ENCODE measurements at places on chromosomes 11 and 22.

GRCh38 chr11:44708523-44709280 is 18.1 kb upstream of the TSPAN18 start:
- DNase-seq = no peak
- no peak overlapping the region for H3K27ac ChIP-seq
- H3K4me3 ChIP-seq = no peak overlapping the region
- peaks cover 22% of the 10 kb centered on the region for H3K4me1 ChIP-seq
- peaks cover 17% of the 10 kb centered on the region for H3K27me3 ChIP-seq
- peaks cover 3% of the 10 kb centered on the region for H3K36me3 ChIP-seq

DNA sequence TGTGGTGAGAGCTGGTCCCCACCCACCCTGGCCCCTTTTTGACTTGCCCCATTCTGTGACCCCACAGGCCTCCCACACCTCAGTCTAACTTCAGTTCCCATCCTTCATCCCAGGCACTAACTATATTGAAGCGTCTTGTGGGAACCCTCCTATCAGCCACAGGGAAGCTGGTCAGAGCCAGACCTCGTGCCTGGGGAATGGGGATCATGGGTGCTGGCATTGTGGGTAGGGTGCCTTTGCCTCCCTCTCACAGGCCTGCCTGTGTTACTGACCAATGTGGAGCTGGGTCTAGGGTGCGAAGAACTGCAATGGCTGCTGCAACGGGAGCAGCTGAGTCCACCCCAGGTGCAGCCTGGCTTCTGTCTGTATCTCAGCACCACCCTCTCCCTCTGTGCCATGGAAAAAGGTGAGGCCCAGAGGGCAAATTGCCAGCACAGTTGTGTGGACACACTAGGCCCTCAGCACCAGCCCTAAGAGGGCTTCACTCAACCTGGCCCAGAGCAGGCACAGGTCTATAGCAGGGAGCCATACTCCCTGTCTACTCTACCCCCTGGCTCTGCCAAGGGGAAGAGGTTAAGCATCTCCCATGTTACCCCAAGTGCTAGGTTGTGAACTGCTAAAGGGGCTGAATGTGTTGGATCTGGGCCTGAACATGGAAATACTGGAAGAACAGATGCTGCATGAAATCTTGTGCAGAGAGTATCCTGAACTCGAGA is 37.3 kb downstream of the RRP8 start:
- no peaks in the 10 kb centered on the region for H3K4me1 ChIP-seq
- H3K27me3 ChIP-seq = no peaks in the 10 kb centered on the region
- H3K4me3 ChIP-seq = no peak overlapping the region
- H3K36me3 ChIP-seq = peaks cover 21% of the 10 kb centered on the region
- no peak for DNase-seq
- H3K27ac ChIP-seq = no peak overlapping the region

GRCh38 chr11:129234978-129235377 is 42.9 kb upstream of the ARHGAP32 start:
- DNase-seq = no peak
- no peaks in the 10 kb centered on the region for H3K36me3 ChIP-seq
- no peak overlapping the region for H3K27ac ChIP-seq
- no peak overlapping the region for H3K4me3 ChIP-seq
- no peaks in the 10 kb centered on the region for H3K4me1 ChIP-seq

DNA sequence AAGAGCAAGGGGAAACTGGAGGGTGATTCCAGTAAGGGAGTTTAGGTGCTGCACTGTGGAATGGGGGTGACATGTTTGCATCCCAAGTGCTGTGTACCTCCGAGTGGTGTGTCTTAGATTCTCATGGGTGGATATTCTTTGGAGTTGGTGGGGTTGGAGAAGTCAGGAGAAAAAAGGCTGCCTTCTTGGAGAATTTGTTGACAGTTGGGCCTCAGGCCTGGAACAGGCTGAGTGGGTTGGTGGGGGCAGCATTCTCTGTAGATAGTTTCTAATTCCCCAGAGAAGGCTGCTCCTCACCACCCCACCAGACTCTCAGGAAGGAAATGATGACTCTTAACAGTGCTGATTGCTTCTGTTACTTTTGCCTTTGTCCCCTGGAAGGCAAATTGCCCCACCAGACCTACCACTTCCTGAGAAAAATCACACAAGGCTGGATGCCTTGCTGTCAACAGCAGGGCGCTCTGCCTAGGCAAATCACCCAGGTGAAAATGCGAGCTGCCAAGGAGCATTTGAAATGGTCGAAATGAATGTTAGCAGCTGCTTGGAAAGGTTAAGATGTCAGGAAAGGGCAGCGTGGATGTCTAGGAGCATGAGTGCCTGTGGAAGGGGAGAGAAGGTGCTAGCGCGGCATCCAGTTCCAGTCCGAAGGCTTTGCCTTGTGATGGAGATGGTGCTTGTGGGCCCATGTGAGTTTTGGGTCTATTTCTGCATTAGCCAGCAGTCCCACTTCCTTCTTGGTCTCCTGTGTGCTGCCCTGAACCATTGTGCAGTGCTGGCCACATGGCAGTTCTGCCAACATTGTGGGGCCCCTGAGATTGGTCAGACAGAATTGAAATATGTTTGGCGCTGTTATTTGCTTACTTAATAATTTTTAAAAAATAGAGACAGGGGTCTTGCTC is 29.7 kb upstream of the SORL1-AS1 start:
- peak; percentile 53 for DNase-seq
- peak overlapping the region; percentile 96 for H3K27ac ChIP-seq
- peaks cover 36% of the 10 kb centered on the region for H3K4me1 ChIP-seq

- H3K4me3 ChIP-seq = peak overlapping the region; percentile 96
- H3K27me3 ChIP-seq = no peaks in the 10 kb centered on the region
- peak; percentile 24 for DNase-seq
- H3K36me3 ChIP-seq = peaks cover 55% of the 10 kb centered on the region
Observed at GRCh38 chr11:66639066-66639813, 737 bp downstream of the RBM4 start.

DNA sequence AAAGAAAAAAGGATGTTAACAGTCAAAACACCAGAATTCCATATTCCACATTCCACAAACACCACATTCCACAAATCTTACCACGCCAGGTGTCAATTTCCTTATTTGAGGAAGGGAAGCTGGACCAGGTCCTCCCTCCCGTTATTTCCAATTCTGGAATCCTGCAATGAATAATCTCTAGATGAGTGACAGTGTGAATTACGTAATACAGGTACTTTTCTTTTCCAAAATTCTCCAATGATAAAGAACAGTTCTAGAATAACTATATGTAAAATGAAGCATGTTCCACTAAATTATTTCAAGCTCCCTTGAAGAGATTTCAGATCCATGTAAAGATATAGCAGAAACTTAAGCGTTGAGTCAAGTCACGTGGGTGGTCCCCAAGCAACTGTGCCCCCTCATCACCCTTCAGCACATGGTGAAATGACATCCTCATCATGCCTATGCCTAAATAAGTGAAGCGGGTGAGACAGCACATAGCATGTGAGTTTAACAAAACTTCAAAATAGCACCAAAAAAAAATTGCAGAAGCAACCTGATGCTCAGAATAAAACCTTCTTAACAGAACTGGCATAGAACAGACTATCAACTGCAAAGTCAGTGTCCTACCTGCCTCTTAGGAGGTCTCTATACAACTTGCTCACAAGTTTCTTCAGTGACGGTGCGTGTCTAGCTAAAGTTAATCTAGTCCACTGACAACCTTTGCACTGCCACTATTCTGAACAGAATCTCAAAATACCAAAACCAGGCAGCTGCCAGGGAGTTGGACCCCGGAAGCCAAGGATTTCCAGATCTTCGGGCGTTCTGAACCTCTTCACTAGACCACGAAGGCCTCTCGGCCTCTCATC is 876 bp downstream of the NFRKB start:
- H3K27me3 ChIP-seq = peaks cover 5% of the 10 kb centered on the region
- H3K36me3 ChIP-seq = peaks cover 26% of the 10 kb centered on the region
- H3K4me1 ChIP-seq = peaks cover 44% of the 10 kb centered on the region

GRCh38 chr11:44376423-44376822 is 66.5 kb upstream of the ALX4 start:
- H3K4me1 ChIP-seq = no peaks in the 10 kb centered on the region
- no peaks in the 10 kb centered on the region for H3K27me3 ChIP-seq
- no peak for DNase-seq
- H3K27ac ChIP-seq = no peak overlapping the region
- no peaks in the 10 kb centered on the region for H3K36me3 ChIP-seq
- no peak overlapping the region for H3K4me3 ChIP-seq

DNA sequence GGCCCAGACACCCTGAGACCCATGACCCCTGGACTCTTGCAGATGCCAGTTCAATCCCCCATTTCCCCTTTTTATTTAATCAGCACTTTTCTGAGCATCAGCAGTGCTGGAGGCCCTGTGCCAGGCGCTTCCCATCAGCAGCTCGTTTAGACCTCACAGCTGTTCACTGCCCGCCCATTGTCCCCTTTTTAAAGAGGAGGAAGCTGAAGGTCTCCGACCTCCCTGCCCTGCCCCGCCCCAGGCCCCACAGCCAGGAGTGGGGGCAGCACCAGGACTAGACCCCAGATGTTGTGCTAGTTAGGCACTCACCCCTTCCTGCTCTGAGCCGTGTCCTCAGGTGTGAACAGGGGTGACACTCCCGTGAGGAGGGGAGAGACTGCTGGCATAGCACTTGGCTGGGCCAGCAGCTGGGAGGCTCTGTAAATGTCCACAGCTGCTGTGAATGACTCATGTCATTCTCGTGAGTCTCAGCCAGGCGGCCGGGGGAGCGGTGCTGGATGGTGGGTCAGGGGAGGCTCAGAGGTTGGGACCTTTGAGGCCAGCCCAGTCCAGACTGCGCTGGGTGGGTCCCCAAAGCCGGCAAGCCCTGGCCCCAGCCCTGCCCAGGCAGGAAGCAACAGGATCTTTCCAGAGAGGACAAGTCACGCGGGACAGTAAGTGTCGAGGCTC is 19.9 kb downstream of the EMID1 start:
- DNase-seq = no peak
- H3K4me3 ChIP-seq = no peak overlapping the region
- H3K4me1 ChIP-seq = no peaks in the 10 kb centered on the region
- no peaks in the 10 kb centered on the region for H3K36me3 ChIP-seq

DNA sequence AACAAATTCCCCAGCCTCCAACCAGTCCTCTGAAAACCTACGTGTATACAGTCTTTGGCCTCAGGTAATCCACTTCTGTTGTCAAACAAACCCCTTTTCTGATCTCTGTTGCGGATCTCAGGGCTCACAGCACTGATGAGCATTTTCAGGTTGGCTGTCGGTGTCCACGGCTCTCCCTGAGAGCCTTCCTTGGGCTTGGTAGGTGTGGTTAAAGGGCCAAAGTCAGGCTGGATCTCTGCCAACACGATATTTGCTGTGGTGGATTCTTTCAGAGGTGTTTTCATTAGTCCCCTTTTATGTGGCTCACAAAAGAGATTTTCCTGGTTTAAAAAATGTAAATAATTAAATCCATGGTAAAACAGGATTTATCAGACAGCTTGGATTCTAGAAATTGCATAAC is 2.9 kb downstream of the E2F8 start:
- peaks cover 34% of the 10 kb centered on the region for H3K4me1 ChIP-seq
- no peak overlapping the region for H3K27ac ChIP-seq
- peaks cover 5% of the 10 kb centered on the region for H3K27me3 ChIP-seq
- H3K36me3 ChIP-seq = peaks cover 38% of the 10 kb centered on the region

GRCh38 chr11:121889931-121890330 is 226.1 kb downstream of the BLID start:
- H3K4me3 ChIP-seq = no peak overlapping the region
- no peak for DNase-seq
- H3K4me1 ChIP-seq = no peaks in the 10 kb centered on the region
- H3K36me3 ChIP-seq = no peaks in the 10 kb centered on the region

DNA sequence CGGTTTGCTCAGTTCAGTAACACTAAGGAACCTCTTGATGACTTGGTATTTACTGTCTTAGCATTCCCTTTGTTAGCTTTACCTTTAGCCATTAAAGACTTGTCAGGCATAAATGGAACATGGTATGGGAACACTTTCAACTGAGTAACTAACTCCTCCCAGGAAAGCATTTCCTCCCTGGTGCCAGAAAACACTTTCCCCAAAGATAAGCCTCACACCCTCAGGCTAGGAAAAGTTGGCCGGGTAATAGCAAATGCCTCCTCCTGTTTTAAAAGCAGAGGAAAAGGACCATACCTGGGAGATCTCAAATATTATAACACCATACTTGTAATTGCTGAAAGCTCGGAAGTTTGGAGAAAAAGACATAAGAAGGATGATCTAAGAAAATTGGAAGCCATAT is 12.0 kb downstream of the KCNJ11 start:
- no peaks in the 10 kb centered on the region for H3K4me1 ChIP-seq
- no peak for DNase-seq
- no peak overlapping the region for H3K4me3 ChIP-seq
- H3K27ac ChIP-seq = no peak overlapping the region
- peaks cover 8% of the 10 kb centered on the region for H3K27me3 ChIP-seq
